ENCODE measurements at places on chromosomes 3 and 15.

DNA sequence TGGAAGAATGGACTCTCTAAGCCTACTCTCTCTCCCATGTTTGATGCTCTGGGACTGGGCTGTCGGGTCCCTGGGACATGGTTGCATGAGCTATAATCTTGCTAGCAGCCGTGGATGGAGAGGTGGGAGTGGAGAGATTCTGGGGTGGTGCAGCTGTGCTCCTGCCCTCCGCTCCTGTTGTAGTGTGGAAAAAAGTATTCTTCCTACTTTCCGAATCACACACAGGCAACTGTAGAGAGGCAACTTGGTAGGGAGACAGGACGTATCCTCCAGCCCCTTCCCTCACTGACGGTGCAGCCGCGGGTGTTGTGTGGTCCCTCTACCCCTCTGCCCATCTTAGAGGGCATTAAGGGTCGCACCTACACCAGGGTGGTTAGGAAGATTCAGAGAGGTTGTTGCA lies 281.4 kb upstream of the TLE3 start:
- DNase-seq: no peak

DNA sequence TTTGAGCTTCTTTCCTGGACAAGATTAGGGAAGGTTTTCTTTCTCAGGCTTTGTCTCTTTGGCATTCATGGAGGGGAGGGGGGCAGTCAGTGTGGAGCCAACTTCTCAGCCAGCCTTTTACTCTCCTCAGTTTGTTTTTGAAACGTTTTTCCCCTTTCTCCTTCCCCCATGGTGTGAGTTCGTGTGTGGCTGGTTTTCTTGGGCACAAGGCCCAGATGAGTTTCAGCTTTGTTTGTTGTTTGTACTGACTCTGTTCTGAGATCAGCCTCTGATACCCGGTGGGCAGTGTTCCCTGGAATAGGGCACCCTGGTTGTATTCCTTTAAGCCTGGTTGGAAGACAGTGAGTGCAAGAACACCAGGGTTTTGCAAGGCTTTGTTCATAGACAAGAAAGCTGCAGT lies 168.2 kb upstream of the RARB start:
- no peak for DNase-seq

- DNase-seq: peak; percentile 54
These were observed 67.6 kb downstream of the HES1 start for GRCh38 chr3:194203482-194204041.

DNA sequence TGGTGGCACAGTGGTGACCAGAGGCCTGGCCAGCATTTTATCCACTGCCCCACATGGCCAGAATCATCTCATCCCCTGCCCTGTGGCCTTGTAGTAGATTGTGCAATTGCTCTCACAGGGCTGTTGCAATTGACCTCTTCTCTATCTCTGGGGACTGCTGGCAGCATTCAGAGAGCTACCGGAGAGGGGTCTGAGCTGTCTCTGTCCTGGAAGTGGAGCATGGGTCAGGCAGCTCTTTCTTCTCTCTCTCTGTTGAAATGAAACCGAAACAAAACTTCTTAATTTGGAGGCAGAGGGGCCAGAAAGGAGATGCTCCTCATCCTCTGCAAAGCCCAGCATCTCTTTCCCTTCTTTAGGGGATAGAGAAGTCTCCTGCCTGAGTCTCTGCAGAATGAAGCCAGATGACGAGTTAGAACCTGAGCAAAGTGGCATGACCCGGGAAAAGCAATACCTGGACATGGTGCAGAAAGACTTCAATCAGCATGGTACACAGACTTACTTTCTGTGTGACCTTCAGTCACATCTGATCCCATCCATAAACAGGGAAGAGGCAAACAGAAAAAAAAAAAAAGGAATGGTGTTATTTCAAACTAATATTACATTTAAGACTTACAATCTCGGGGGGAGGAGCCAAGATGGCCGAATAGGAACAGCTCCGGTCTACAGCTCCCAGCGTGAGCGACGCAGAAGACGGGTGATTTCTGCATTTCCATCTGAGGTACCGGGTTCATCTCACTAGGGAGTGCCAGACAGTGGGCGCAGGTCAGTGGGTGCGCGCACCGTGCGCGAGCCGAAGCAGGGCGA lies 144.5 kb upstream of the BCL6 start:
- no peak for DNase-seq

GRCh38 chr3:10196389-10197052 lies 31.8 kb downstream of the IRAK2 start:
- peak; percentile 32 for DNase-seq

GRCh38 chr3:72661115-72661457 lies 187.2 kb downstream of the SHQ1 start:
- no peak for DNase-seq

- DNase-seq: no peak
These were observed 303.9 kb downstream of the GAP43 start for GRCh38 chr3:115927197-115927596.

DNA sequence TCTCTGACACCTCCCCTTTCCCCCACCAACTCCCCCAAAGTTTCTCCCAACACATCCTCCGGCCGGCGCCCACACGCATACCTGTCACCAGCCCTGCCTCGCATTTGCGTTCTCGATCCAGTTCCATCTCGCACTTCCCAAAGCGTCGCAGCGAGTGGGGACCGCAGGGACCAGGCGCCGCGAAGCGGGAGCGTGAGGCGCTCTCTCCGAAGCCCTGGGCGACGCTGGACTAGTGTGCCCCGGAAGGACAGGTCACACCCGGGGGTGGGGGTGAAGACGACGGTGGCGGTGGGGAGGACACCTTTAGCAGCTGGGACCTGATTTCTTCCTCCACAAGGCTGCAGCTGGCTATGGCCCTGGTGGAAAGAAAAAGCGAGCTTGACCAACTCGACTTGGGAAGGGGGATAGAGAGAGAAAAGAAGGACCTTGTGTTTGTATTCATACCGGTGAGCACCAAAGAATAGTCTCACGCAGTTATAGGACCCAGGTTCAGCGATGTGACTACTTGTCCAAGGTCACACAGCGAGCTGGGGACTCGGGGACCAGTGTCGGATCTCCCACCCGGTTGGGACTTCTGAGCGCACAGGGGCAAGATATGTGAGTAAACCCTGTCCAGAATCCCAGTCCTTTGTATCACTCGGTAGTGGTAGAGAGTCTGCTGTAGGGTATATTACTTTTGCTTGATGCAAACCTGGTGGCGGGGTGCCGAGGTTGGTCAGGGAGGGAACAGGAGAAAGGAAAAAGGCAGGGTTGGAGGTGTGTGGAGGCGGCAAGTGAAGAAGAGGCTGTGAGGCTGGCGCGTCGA lies 607 bp upstream of the GHSR start:
- DNase-seq: peak; percentile 6

- peak; percentile 46 for DNase-seq
These were observed 92.2 kb downstream of the KLHL25 start for GRCh38 chr15:85702321-85703101.

DNA sequence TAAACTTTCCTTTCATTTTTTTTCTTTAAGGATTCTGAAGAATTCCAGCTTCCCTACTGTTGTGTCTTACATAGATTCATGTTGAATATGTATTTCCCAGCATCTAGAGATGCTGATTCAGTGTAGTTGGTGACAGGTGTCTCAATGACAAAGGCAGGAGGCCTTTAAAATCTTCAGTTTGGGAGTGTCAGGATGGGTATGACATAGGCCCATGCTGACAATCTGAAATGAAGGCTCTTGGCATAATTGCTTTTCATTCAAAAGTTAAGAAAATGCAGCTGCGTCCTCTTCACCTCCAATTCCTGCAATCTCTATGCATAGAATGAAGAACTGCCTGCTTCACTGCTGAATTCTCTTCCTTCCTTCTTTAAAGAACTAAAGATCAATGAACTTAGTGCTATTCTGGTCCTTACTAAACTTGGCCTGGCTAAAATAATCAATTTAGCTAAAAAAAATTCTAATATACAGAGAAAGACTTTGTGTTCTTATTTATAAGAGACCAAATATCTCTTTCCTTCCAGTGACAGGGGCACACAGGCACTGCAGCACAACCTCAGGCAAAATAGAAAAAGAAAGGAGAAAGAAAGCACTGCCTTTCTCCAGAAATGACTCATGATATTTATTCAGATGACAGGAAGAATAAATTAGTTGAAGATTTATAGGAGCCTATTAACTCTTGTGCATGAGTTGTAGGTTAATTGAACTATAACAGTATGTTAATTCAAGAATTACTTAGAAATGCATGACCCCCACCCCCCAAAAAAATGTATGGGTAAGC lies 152.6 kb upstream of the GBE1 start:
- DNase-seq: no peak

GRCh38 chr3:159726231-159726964 lies 262.2 kb upstream of the IL12A start:
- no peak for DNase-seq

DNA sequence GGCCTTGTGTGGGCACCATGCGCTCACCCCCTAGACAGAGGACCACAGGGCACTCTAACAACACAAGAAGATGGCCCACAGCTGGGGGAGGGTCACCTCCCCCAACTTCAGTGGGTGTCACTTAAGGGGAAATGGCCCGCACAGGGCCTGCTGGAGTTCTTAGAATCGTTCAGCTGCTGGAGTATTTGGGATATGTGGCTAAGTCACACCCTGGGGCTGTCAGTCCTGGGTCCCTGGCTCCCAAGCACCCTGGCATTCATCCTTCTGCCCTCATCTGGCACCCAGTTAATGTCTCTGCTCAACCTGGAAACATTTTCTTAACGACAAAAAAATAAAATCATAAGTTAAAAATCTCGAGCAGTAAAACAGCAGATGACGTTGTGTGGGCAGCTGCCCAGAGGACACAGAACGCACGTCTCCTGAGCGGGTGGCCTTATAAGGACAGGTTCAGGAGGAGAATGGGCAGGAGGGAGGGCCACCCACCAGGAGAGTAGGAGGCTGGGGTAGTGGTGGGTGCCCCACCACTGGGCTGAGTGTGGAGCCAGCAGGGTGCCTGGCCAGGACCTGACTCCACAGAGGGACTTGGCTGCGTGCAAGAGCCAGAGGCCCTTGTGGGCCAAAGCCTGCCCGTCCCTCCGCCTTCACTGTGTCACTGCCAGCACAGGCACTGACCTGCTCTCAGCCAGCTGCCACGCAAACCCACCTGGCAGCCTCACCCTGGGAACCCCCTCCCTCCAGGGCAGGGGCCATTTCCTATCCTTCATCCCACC lies 11.5 kb downstream of the KBTBD13 start:
- DNase-seq: no peak

GRCh38 chr3:45011756-45012508 lies 14.2 kb upstream of the CLEC3B start:
- no peak for DNase-seq

- no peak for DNase-seq
These were observed 22.2 kb downstream of the CP start for GRCh38 chr3:149199474-149199873.

DNA sequence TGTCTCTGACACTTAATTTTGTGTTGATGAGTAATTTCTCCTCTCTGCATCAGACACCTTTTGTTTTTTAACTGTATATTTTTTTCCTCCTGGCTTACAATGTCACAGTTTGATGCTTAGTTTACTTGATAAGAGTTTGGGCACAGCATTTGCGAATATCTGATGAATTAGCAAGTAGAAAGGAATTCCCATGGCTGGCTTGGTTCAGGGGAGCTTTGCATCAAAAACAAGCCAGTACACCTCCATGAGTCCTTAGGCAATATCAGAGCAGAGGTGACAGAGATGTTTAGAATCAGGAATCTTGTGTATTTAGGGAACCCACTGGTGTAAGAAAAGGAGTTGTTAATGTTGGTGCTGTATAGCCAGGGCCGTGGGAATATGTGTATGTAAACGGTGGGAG lies 9.3 kb downstream of the ARHGEF26 start:
- DNase-seq: no peak

DNA sequence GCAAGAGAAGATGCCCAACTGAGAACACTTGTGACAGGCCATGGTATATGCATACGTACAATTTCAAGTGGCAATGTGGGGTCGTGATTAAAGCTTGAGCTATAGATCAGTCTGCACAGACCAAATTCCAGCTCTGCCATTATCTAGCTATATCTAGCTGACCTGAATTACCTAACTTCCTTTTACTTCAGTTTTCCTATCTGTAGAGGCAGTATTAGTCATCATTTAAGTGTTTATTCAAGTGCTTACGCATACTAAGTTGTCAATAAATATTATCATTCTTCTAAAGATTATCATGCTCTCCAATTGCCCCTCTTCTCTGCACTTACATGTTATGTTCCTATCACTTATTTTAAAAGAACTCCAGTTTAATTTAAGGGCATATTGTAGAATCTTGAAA lies 87.9 kb downstream of the ARPP21 start:
- no peak for DNase-seq

DNA sequence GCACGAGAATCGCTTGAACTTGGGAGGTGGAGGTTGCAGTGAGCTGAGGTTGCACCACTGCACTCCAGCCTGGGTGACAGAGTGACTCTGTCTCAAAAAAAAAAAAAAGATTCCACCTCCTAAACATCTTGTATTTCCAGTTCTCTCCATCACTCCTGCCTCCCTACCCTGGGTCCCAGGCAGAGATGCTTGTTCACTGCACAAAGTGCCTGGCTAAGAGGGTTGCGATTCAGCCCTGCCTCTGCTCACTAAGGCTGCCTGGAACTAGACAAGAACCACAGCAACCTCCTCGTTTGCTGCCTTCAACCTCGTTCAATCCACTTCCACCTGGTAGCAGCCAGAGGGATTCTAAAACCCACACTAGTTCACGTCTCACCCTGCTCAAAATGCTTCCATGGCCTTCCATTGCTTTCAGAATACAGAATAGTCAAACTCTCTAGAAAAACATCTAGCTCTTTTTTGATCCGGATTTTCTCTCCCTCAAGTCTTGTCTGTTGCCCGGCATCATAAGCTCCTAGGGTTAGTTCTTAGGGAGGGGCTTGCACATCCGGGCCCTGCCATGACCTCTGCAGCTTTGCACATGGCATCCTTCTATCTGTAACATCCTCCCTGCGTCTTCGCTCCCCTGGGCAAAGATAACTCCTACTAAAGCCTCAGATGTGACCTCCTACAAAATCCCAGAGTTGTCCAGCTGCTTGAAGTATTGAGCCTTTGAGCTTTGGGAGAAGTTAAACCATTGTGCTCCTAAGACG lies 1.0 kb upstream of the MCM2 start:
- no peak for DNase-seq

- DNase-seq: no peak
These were observed 55.8 kb downstream of the LSM3 start for GRCh38 chr3:14234251-14235002.

DNA sequence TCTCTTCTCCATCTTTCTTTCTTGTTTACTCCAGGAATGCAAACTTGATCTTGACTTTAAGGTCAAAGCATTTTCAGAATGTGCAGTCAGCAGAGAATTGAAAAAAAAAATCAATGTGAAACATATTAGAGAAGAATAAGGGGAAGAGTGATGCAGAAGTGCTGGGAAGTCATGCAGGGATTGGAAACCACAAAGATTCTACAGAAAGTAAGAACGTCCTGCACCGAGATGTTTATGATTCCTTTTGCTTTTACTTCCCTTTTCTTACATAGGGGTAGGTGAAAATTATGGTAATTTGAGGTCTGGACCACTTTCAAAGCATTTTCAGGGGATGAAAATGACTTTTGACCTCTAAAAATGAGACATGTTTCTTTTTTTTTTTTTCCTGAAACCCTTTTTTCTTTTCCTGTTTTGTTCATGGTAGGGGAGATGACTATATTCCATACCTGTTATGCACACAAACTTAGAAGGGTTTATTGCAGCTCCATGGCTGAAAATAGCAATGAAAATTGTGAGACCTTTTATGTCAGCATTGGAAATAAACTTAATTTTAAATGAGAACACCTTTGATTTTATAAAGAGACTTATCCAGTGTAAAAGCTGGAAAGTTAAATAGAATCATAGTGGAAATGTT lies 623.5 kb upstream of the TBL1XR1 start:
- DNase-seq: no peak

Measured in activated CD4-positive, alpha-beta T cell treated with anti-CD3 and anti-CD28 coated beads for 36 hours (primary cell).